ENCODE measurements at places on chromosomes 13 and 19. TPM values are rescaled to one million over a fixed set of nuclear protein-coding genes. Genes with fewer than 3 reads are reported as not detected.
A peak's percentile ranks its signal among the peaks of the same experiment; 100 is the strongest.

DNA sequence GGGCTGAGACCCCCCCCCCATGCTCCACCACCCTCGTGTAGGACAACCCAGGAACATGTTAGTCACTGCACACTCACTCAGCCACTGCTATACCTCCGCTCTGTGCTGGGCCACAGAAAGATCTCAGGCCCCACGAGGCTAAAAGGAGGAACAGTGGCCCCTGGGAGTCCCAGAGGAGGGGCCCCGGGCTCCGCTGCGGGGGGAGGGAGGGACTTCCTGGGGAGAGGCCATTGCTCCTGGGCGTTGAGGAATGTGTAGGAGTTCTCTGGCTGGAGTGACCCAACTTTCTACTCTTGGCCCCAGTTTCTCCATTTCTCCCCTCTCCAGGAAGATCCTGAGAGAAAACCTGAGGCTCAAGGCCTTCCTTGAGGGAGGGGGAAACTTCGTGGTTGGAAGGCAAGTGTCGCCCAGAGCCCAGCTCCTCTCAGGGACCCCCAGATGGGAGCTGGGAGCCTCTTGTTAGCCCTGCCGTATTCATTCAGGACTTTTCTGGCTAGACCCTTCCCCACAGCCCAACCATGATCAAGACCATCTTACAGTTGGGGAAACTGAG lies 13.6 kb downstream of the ONECUT3 start:
- no peak for DNase-seq

DNA sequence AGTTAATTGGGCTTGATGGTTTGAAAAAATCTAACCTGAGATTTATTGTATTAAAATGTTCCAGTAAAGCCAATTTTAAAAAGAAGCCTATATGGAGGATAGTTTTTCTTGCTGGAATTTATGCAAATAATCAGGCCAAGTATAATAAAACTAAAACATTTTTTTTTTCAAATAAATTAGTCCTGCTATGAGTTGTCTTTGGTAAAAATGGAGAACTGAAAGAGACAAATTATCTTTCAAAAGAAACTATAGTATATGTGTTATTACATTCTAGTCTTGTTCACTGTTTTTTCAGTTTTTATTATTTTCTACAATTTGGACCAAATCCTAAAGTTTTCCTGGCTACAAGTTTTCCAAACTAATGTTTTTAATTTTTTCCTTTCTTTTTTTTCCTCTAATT lies 468.9 kb downstream of the UQCRFS1 start:
- no peak for DNase-seq

GRCh38 chr19:3054972-3055740 lies 7.1 kb downstream of the TLE5 start:
- peak; percentile 91 for DNase-seq

- no peak for DNase-seq
Observed at GRCh38 chr13:48644141-48644540, 9.6 kb upstream of the CYSLTR2 start.

PRSS57 gene
- not detected for total RNA-seq

Measured in A172 (cell line).